ENCODE measurements at places on chromosomes 13 and 19. TPM values are rescaled to one million over a fixed set of nuclear protein-coding genes. Genes with fewer than 3 reads are reported as not detected.

The FFAR2 gene
- not detected for polyA plus RNA-seq

The GAPDHS gene
- polyA plus RNA-seq: not detected

The CGB2 gene
- not detected for polyA plus RNA-seq

The BCAM gene
- not detected for polyA plus RNA-seq

The ZNF285 gene
- polyA plus RNA-seq: 12.3 TPM

The CALR3 gene
- not detected for polyA plus RNA-seq

The PEAK3 gene
- polyA plus RNA-seq: not detected

The ZNF541 gene
- not detected for polyA plus RNA-seq

The KLF1 gene
- not detected for polyA plus RNA-seq

The KLK6 gene
- polyA plus RNA-seq: 2.6 TPM

The MYO16 gene
- 3.6 TPM for polyA plus RNA-seq

Data from Purkinje cell (primary cell).